ENCODE measurements at places on chromosomes 5 and 9.

- DNase-seq = no peak
Observed at GRCh38 chr5:33161421-33161820, 279.3 kb upstream of the TARS1 start.

DNA sequence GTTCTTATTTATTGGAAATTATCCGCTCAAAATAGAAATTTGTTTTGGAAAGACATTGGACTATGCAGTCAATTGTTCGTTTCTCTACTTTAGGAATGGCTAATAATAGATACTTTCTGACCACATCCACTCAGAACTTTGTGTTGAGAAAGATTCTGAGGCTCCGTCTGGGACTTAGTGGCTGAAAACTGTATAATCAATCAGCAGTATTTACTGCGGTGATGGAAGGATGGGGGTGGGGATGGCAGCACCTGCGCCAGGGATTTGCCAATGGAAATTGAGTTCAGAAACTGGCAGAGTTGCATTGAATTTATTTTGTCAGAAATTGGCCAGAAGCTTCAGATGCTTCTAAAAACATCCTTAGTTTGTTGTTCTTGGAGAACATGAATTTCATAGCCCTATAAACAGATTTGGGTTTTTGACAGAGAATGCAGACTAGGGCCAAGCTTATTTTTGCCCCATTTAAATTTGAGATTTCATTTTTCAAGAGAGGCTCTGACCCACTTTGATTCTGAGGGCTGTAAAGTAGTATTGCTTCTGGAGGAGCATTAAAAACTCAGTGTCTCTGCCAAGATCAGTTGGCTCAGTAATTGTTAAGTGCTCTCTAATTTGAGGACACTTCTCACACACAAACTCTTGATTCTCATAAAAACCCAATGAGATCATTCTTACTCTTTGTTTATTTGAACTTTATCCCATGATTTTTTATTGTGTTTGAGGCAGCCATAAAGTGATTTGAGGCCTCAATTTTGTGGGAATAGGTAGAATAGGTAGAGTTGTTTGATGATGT is 215.1 kb downstream of the CD180 start:
- DNase-seq = no peak

DNA sequence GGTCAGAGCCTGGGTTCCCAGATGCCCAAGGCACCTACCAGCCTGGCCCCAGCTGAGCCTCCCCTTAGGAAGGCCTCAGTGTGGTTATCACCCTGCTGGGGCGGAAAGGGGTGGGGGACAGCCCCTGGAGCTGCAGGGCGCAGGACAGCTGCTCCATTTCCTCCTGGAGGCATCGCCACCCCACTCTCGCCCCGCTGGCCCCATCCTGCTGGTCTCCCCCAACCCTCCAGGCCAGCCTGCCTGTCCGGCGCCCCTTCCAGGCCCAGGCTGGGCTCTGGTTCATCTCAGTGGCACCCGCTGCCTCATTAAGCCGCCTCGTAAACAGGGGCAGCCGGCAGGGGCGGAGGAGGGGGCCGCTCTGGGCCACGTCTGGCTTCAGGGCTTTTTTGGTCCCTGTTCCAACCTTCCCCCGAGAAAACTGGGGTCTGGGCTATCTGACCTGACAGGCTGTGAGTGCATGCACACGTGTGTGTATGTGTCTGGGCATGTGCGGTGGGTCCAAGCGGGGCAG is 30.8 kb upstream of the ENHO start:
- DNase-seq = no peak

GRCh38 chr9:93575796-93576257 is 557 bp upstream of the PHF2 start:
- DNase-seq = peak; percentile 36

DNA sequence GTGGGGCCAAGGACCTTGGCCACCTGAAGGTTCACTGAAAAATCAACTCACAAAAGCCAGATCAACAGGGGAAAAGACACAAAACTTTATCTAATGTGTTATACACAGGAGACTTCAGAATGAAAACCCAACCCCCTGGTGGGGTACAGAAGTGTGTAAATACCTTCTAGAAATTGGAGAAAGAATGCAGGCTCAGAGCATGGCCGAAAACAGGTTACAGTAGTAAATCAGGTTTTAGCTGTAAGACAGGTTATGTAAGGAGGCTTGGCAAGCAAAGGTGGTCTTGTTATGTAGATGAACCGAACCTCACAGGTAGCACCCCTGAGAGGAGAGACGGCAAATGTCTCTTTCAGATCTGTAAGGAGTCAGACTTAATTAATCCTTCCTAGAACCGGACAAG is 10.0 kb downstream of the CEMIP2 start:
- no peak for DNase-seq

DNA sequence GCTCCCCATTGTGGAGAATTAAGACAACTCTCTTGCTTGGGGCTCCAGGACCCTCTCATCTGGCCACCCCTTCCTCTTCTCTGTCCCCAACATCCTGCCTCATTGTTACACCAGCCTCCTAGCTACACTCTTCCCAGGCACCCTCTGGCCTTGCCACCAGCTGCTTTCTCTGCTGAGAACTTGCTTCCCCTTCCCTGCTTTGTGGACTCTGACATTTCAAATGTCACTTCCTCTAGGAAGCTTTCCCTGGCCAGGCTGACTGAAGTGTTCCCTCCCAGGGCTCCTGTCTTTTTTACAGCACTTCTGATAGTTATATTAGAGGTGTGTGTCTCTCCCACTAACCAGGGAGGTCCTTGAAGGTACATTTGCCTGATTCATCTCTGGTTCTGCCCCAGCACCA is 194.0 kb upstream of the KLF4 start:
- no peak for DNase-seq
